Adipocyte (in vitro differentiated cells): ENCODE measurements at places on chromosomes 5 and 9.
A peak's percentile ranks its signal among the peaks of the same experiment; 100 is the strongest.

DNA sequence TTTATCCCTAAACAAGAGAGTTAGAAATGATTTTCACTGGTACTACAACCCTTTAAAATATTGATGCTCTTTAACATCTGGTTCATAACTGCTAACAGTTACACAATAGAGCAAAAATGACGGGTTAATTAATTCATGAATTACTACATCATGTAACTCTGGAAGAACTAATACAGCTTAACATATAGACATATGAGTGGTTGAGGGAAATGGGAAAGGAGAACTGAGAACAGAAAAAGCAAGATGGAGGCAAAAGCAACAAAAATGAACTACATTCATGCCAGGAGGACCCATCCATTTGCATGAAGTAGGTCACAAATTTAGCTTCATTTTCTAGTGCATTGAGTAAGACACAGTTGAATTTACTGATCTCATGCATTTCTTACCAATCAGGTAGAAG is 61.8 kb downstream of the C9 start:
- DNase-seq, result no peak

- DNase-seq, result no peak
Measured at GRCh38 chr5:140627972-140628371, 5.0 kb downstream of the CD14 start.

DNA sequence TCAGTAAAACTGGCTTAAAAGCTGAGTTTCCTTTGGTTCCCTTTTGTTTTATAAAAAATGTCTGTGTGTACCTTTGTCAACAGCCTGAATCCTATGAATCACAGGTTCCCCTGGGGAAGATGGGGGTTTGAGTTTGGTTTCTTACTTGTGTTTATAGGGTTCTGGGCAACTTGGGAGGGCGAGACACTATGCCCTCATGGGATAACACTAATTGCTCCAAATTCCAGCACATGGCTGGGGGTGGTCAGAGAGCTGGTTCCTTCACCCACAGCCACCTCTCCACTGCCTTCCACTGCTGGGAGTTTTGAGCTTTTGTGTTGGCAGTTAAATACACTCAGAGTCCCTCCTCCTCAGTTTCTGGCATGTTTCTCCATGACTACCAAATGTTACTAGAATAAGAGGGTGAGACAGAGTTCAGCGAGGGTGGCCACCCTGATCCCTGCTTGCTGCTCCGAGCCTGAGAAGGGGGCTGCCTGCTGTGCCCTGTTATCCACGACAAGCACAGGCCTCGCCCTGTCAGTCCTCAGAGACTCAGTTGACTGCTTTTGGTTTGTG is 83.0 kb upstream of the EPB41L4B start:
- peak; percentile 15 for DNase-seq

DNA sequence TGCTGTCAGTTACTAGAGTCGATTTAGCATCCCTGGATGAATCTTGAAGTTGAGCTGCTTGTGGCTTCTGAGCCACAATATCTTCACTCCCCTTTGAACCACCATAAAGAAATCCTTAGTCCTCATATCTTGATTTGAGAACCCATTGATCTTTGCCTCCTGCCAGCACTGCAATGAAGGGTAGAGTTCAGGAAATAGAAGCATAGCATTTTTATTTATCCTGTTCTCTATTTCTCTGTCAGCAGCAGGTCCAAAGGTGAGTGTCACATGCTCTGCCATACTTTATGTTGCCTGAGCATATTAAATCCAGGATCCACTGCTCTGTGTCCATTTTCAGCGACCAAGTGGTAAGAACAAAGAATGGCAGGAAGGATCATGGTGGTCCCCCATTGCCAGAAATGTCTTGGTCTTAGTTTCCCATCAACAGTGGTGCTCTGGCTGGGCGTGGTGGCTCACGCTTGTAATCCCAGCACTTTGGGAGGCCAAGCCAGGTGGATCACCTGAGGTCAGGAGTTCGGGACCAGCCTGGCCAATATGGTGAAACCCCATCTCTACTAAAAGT is 80.2 kb upstream of the PANK3 start:
- DNase-seq, result no peak

GRCh38 chr5:177507596-177508220 is 1.9 kb downstream of the DOK3 start:
- no peak for DNase-seq

DNA sequence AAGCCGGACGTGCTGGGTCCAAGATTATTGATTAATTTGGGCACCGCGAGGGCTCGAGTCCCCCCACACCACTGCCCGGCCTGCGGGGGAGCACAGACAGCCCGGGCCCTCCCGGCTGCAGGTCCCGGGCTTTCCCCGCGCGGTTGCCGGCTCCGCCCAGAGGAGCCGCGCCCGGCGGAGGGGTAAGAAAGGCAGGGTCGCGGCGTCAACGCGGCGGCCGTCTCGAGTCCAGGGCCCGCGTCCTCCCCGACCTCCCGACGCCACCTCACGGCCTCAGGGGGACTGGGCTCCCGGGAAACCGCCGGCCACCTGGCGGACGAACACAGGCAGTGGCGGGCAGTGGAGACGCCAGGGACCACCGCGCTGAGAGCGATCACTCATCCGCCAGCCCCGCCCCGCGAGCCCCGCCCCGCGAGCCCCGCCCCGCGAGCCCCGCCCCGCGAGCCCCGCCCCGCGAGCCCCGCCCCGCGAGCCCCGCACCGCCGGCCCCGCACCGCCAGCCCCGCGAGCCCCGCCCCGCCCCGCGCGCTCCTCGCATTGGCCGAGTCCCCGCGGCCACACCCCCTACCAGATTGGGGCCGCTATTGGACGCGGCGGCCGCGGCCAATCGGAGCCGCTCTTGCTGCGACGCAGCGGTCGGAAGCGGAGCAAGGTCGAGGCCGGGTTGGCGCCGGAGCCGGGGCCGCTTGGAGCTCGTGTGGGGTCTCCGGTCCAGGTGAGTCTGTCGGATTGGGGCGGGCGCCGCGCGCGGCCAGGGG is at the start of gene MRPL41:
Gene MRPL41 (plus strand): TSS at position 616 of the 758 bp plus-strand sequence. CDS start 203 bp downstream, outside the sequence.
- DNase-seq, result peak; percentile 97

DNA sequence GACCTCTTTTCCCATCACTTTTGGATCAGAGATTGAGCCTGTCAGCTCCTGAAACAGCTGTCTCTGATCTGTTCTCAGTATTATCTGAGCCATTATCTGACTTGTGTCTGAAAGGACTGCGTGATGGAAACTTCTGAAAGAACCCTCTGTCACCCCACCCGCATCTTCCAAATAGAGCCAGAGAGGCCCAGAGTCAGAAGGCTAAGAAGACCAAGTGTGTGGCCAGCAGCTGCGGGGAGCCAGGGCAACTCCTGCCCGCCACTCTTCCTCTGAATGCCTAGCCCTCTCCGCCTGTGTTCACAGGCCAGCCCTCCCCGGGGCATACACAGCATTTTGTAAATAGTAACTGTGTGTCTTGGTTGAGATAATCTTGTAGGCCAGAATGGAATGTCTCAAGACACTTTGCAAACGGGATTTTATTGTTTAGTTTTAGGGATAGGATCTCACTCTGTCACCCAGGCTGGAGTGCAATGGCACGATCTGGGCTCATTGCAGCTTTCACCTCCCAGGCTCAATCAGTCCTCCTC is 92.7 kb downstream of the AOPEP start:
- DNase-seq, result no peak

DNA sequence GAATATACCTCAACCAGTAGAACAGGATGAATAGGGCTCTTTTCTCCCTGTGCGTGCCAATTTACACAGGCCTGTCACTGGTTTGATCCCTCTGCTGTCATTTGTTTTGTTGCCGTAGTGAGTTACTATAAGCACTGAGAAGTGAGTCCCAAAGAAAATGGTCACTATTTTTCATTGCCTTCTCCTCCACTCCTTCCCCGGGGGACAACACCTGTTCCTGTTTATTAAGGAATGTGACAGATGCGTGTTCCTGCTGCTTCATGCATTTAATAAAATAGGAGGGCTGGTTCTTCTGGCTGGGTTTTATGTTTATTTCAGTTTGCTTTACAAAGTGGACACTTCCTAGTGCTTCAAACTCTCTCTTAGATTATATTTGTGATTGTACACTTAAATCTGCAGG is 6.4 kb downstream of the THBS4 start:
- no peak for DNase-seq

- DNase-seq, result peak; percentile 75
Measured at GRCh38 chr5:98827161-98827560, 53.7 kb downstream of the RGMB start.

DNA sequence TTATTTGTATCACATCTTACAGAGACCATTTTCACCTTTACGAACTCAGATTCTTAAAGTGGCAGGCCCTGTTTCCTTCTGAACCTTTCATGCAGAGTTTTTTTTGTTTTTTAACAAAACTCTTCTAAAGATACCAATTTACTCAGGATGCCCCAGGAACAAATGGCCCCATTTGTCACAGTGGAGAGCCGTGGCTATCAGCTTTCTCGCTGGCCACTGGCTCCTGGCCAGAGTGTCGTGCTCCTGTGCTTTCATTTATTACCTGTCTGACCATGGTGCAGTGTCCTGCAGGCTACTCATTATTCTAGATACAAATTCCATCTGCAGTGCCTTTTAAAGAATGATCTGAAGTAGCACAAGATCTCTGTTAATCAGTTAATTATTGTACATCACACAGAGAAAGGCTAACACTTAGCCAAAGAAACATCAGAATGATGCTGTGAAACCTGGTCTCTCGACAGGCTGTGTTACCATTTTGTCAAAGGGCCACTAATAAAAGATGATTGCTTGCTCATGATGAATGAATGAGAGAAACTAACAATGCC is 27.8 kb downstream of the ADRA1B start:
- no peak for DNase-seq

DNA sequence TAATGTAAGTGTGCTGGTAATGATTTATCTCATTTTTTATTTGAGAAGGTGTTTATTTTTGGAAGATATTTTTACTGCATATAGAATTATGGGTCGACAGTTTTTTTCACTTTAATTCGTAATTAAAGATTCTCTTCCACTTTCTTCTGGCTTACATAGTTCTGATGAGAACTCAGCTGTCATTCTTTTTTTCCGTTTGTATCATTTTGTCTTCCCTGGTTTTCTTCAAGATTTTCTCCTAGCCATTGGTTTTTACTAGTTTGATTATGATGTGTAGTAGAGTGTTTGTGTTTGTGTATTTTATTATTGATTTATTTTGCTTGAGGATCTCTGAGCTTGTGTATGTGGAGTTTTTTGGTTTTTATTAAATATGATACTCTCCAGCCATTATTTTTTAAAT is 21.7 kb downstream of the SLF1 start:
- no peak for DNase-seq

- DNase-seq, result no peak
Measured at GRCh38 chr9:134688231-134688630, 46.6 kb downstream of the COL5A1 start.

DNA sequence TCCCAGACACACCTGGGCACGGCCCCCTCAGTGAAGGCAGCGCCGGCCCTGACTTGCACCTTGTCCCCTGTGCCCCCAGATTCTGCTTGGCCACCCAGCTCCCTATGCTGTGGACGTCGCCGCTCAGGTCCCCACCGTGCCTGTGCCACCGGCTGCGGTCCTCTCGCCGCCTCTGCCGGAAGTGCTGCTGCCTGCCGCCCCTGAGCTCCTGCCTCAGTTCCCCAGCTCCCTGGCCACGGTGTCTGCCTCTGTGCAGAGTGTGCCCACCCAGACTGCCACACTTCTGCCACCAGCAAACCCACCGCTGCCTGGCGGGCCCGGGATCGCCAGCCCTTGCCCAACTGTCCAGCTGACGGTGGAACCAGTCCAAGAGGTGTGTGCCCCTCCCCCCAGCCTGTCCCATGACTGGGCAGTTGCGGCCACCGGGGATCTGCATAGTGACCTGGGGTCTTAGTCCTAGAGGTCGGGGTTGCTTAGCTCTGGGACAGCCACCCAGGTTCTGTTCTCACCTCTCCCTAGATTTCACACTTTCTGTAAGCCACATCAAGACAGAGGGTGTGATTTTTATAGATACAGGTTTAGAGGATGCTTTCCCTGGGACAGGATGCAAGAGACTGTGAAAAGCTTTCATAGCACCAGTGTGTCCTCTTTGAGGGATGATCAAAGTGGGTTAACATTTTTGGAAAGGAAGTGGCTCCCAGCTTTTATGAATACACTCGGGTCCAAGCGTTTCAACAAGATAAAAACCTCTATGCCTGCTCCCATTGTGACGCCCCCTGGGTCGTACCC is 78.0 kb downstream of the WNK2 start:
- no peak for DNase-seq

DNA sequence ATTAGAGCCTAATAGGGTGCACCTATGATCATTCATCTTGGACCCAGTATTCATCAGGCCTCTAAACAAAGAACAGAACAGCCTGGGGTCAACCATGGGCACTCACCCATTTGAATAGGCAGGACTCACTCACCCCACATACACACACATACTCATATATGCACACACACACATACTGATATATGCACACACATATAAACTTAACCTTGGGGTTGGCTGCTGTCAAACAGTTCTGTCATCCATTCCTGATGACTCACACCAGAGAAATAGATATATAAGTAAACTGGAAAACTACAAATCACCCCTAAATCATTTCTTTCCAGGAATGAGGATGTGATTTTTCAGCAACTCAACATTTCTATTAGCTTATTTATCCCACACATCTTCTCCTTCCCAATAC is 51.3 kb downstream of the ARL15 start:
- no peak for DNase-seq

DNA sequence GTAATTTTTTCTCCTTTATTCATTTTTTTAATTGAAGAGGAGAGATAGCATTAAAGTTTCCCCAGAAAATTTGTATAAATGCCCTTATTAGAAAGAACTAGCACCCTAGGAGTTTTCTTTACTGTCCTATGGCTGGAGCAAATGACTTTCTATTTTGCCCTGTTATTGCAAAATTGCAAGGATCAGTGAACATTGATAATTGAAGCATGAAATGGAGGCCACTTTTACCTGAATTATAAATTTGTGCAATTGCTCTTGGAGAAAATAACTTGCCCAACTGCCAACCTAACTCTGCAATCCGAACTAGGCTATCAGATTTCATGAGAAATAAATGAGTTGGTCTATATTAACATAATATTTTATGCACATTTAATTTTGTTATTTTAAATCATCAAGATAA is 111.9 kb downstream of the MTRR start:
- DNase-seq, result no peak

GRCh38 chr5:157915638-157916037 is 56.7 kb upstream of the CLINT1 start:
- DNase-seq, result no peak

DNA sequence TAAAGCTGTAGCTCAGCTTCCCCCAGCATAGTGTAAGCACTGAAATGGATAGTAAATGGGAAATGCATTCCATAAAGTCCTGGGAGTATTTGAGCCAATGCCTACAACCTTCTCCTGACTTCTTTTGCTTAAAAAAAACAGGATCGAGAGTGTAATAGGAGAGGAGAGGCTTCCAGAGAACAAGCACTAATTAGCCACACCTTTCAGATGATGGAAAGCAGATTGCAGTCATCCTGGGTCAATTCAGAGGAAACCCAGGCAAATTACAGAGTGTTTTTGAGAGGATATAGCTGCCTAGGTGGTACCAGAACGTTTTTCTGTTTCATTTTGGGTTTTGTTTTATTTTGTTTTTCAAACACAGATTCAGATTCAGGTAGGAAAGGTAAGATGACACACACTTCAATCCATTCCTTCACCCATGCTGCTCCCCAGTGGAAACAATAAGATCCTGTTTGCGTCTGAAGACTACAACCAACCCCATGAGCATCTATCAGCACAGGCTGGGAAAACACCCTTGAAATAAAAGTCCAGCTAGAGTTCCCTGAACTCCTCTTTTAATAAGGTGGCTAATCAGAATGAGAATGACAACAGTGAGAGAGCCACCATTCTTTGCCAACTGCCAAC is 95.6 kb downstream of the RFK start:
- DNase-seq, result peak; percentile 68
